ENCODE measurements at places on chromosomes 6 and 20.

DNA sequence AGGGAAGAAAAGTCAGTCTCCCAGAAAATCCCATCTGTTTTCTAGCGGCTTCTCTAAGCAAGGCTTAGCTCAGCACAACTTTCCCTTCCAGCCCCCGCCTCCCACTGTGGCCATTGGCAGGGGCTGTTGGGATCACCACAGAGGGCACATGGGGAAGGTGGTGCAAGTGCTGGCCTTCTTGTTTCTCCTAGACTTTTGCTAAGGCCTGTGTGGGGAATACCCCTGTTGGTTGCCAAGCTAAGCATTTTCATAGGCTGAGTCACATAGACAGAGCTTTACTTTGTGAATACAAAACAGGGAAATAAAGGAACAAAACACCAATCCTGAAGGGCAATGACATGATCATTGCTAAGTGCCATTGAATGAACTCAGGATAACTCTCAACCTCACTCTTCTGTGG, 32.4 kb upstream of the TIAM2 start:
- DNase-seq = no peak

GRCh38 chr6:134738211-134738885, 211.6 kb downstream of the ALDH8A1 start:
- no peak for DNase-seq

DNA sequence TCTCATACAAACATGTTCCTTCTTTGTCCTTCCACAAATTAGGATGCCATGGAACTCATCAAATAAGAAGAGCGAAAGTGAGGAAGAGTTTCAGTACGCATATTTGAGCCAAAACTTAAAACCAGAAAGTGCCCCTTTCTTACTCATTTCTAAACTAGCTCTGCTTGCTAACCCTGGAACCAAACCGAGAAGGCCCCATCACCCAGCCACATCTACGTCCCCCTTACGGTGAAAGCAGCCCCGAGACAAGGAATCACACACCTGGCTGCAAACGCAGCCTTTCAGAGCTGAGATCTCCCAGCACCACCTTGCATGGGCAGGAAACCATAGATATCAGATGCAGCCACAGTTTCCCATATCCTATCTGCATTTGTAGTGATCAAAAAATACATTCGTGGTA, 28.5 kb downstream of the TRERF1 start:
- DNase-seq = no peak

DNA sequence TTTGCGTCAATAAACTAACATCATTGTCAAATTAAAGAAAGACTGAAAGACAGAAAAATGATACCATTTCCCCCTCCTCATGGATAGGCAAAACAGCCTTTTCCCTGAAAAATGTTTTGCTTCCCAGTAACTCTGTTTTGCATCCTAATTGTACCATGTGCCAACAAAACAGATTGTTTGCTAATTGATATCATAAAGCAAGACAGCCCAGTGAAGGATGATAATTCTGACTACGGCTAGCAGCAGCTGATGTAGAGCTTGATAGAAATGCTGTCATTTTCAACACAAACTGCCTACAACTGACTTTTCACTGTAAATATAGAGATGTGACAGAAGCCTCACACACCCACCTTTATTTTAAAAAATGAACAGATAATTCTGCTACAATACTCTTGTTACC, 1061.6 kb downstream of the HACE1 start:
- DNase-seq = no peak

DNA sequence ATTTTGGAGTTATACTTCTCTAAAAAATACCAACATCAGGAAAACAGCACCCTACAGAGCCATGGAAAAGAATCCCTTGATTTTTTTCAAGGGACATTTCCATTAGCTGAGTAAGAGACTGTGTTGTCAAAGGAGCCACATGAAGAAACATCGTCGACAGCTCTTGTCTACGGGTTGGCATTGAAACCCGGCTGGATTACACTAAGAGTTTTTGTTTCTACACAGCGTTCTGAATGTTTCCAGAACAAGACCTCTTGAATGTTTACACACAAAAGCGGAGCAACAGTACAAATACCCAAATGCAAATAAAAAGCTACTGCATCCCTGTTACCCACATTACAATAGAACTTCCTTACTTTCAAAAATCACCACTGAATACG, 2.4 kb upstream of the MYLK4 start:
- no peak for DNase-seq

- DNase-seq = no peak
Measured at GRCh38 chr20:38406476-38406875, 28.7 kb downstream of the SNHG17 start.

DNA sequence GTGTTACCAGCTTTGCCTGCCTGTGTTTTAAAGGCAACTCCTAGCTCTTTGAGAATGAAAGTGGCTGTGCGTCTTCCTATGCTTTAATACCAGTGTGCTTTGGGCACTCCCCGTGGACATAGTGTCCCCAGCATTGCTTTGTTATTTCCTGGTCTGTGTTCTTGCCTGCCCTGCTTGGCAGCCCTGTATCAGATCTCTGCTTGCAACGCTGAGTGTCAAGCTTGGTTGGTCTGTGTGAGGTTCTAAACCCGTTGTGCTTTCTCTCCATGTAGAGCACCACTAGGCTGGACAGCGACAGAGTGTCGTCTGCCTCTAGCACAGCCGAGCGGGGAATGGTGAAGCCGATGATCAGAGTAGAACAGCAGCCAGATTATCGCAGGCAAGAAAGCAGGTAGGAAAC, 80.2 kb downstream of the AFDN start:
- DNase-seq = no peak

GRCh38 chr6:161598896-161599295, 325.0 kb upstream of the AGPAT4 start:
- DNase-seq = no peak

- no peak for DNase-seq
Measured at GRCh38 chr20:39468703-39469102, 506.6 kb downstream of the DHX35 start.

GRCh38 chr20:41386502-41387427, 20.1 kb upstream of the EMILIN3 start:
- no peak for DNase-seq

GRCh38 chr20:47725248-47725973, 59.9 kb downstream of the SULF2 start:
- DNase-seq = peak; percentile 31

DNA sequence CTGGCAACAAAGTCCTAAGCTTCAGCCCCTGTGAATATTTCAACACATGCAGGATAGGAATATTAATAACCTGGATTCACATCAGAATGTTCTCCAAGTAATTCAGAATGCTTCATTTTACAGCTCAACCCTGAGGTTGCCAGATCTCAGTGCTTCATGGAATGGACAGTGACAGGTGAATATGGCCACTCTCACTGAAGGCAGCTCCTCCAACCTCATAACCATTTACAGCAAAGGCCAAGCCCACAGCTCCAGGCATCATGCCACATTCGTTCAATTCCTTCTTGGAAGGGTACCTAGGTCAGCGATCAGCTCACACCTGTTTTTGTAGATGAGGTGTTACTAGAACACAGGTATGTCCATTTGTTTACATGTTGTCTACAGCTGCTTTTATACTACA, 17.1 kb downstream of the CLIC5 start:
- no peak for DNase-seq

GRCh38 chr6:52590152-52590891, 13.5 kb upstream of the TRAM2 start:
- DNase-seq = no peak

- DNase-seq = no peak
Measured at GRCh38 chr20:64082820-64083377, 1.3 kb downstream of the LKAAEAR1 start.

DNA sequence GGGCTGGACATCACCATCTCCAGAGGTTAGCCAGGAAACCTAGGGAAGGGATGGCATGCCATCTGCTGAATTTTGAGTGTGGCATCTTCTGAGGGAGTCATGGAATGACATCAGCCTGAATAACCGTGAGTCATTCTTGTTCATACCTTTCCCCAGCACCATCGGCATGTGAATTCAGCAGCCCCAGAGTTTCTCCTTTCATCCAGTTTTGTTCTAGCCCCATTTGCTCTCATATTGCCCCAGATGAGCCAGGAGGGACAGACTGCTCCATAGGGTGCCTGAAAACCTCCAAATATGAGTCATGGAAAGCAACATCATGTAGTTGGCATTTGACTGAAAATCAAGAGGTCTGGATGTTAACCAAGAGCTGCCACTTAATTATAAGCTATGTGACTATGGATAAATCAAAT, 219.2 kb upstream of the SGK1 start:
- DNase-seq = no peak

DNA sequence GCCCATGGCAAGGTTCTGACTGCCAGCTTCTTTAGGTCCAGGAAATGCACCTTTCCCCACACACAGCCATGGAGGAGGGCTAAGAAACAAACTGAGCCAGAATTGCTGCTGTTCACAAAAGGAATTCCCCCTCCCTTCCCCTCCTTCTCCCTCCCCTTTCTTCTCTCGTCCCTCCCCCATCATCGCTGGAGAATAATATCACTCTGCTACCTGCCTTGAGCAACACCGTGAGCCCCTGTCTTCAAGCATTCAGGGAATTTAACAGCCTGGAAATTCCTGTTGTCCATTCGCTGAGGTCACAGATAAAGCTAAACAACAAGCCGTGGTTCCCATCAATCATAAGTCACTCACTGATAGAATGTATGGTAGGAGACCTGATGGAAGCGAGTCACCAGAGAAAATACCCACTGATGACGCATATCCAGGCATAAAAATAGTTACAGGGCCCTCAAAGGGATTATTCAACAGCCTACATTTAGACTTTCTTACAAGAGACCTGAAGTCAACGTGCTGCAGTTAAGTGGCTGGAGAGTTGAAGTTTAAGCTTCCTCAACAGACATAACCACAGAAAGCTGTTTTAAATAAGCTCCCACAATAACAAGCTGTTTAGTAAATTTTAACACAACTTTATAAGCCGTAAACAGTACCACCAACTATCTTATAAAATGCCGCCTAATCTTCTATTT, 59.7 kb downstream of the HIVEP2 start:
- no peak for DNase-seq

DNA sequence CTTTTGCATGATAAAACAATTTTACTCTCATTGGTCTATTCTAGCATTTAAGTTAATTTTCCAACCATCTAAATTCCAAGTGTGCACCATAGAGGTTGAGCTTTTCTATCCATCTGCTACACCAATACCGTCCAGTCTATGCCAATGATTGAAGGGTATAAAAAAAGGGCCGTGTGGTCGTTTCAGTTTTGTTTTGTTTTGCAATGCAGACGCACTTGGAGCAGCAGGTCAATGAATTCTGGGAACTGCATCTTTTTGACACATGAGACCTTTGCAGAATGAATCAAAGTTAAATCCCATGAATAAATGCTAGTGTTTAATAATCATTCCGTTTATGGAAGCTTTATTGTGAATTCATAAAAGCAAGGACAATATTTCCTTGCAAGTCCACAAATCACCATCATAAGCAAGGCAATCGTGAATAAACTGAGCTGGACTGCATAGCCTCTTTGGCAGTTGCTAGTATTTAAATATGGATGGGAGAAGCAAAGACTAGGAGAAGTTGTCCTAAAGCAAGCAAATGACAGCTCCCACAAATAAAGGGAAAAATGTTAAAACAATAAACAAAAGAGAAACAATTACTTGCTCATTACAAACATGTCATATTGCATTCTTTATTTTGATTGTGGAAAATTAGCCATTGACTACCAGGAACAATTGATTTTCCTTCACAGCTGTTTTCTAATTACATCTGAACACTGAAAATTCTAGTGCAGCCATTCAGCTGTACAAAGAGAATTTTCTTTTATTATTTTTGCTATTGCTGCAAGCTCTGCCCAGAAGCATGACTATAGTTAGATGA, 649.7 kb upstream of the GJE1 start:
- no peak for DNase-seq

GRCh38 chr6:56477241-56477640, 165.4 kb downstream of the DST start:
- DNase-seq = no peak

DNA sequence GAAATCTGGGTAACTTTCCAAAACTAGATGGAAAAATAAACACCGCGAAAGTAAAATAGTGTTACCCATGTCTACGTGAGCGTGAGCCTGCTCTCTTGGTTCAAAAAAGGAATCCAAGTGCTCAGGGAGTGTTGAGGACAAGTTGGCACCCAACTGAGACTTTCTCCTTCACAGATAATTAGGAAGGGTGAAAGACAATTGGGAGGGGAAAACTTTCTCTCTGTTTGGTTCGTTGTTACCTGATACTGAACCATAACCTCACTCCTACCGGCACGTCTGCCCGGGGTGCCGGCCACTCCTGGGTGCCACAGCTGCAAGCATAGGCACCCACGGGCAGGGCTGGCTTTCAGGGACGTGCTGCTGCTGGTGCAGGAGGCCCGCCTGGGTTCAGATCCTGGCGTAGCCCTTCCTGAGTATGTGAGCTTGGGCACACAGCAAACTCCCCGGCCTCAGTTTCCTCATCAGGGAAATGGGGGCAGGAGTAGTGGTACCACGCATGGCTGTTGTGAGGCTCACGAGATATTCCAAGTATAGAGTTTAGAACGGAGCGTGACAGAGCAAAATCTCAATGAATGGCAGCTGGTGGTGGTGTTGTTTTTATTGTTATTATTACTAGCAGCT, 38.2 kb upstream of the PMEPA1 start:
- no peak for DNase-seq

DNA sequence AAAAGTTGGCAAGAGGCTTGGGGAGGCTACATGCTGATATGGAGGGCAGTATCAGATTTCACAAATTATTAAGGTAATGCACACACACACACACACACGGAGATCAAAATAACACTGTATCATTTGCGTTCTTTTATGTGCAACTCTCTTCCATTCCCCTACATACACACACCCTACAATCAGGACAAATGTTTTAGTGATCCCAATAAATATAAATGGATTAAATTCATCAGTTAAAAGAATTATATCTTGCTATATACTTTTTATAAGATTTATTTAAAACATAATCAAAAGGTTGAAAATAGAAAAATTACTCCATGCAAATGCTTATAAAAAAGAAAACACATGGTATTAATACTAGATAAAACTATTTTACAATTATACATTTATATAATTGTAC, 25.9 kb downstream of the TMX4 start:
- no peak for DNase-seq

GRCh38 chr6:109767961-109768360, 76.9 kb downstream of the FIG4 start:
- DNase-seq = no peak

DNA sequence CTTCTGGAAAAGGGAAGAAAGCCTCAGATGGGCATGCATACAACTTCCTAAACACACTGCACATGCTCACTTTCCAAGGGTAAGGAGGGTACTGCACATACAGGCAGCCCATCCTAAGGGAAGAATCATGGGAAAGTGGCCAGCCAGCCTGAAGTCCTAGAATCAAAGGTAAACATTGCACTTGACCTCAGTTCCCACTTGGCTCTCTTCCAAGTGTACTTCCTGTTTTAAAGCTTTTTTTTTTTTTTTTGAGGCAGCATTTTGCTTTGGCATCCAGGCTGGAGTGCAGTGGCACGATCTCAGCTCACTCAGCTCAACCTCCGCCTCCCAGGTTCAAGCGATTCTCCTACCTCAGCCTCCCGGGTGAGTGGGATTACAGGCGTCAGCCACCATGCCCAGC, 225.3 kb upstream of the EPHA7 start:
- no peak for DNase-seq

GRCh38 chr6:112665114-112665513, 318.0 kb downstream of the RFPL4B start:
- DNase-seq = no peak

Data from esophagus squamous epithelium (tissue), 5 donors.